ENCODE measurements at places on chromosomes 12 and 14. TPM values are rescaled to one million over a fixed set of nuclear protein-coding genes. Genes with fewer than 3 reads are reported as not detected.
A peak's percentile ranks its signal among the peaks of the same experiment; 100 is the strongest.

MMP14 gene
- total RNA-seq: 1.8 TPM

RHNO1 gene
- total RNA-seq: 56.9 TPM

KRT74 gene
- total RNA-seq: not detected

DNA sequence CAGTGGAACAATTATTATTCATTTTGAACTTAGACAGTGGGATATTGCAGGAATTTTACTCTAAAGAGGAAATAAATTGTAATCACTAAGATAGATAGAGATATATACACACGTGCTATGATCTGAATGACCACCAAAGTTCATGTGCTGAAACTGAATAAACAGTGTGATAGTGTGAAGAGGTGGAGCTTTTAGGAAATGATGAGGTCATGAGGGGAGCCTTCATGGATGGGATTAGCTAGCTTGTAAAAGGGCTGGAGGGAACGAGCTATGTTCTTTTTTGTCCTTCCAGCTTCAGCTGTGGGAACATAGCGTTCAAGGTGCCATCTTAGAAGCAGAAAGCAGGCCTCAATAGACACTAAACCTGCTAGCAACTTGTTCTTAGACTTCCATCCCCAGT is 191.5 kb upstream of the LRIG3 start:
- DNase-seq: no peak

DNA sequence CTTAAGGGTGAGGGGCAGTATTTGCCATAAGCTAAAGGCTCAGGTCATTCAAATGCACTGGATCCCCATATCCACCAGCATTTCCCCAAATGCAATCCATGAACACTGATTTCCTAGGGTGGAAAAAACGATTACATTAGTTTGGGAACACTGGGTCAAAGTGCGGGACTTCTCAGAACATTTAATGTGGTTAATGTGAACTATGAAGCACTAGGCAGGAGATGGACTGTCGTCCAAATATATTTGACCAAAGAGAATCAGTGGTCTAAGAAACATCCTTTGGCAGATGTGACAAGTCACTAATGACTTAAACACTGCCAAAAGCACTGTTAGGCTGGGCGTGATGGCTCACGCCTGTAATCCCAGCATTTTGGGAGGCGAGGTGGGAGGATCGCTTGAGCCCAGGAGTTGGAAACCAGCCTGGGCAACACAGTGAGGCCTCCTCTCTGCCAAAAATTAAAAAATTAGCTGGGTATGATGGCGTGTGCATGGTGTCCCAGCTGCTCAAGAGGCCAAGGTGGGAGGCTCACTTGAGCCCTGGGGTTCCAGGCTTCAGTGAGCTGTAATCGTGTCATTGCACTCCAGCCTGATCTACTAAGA is 205.4 kb downstream of the CALM1 start:
- DNase-seq: no peak

- DNase-seq: no peak
Observed at GRCh38 chr12:32697445-32697844, 18.3 kb downstream of the DNM1L start.

GRCh38 chr12:12474471-12474928 is 88.2 kb downstream of the DUSP16 start:
- peak; percentile 49 for DNase-seq

GRCh38 chr12:4817880-4818279 is 91.8 kb upstream of the KCNA1 start:
- DNase-seq: no peak

DNA sequence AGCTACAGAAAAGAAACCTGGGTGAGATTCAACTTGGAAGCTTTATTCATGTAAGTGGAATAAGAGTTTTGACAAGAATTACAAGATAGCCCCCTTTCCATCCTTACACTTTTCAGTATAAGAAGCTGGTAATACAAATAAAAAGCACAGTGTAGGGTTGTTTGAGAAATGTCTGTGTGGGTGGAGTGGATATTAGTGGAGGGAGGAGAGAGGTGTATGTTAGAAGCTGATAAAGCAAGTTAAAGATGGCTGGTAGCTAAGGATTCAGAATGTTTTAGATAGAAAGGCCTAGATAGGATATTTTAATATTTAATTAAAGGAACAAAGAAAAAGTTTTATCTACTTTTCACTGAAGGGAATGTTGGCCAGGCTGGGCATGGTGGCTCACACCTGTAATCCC is 12.5 kb downstream of the CFAP54 start:
- no peak for DNase-seq

- no peak for DNase-seq
Observed at GRCh38 chr14:79017561-79017960, 847.4 kb downstream of the NRXN3 start.

DNA sequence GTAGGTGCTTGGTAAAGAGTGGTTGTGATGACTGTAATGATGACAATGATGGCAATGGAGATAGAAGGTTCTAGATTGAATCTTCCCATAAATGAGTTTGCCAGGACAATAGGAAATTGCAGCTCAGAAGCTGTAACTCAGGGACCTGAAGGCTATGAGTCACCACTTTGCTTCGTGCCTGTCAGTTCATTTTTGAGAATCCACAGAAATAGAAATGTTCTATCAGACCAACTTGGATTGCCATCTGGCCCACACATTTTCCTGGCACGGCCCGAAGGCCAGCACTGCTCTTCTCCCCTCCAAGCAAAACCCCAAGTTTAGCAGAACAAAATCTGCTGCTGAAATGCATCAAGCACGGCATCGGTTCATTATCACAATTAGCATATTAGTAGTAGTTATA is 1127.0 kb downstream of the BCL11B start:
- no peak for DNase-seq

DNA sequence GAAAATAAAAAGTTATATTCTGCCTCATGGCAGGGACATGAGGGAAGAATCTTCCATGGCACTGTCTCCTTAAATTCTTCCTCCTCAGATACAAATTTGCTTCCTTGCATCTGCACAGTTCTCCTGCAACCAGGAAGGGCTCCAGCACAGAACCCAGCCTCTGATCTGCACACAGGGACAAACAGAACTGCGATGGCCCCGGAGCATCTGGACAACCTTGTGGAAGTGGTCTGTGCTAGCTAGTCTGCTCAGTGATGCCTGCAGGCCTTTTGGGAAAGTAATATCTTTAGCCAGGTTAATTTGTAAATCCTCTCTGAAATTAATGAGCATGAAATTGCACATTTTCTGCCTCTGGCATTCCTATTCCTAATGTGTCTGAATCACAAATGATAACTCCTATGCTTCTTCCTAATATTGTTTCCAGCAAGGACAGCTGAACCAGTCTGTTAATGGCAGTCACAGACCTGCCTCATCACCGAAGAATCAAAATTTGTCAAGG is 74.8 kb downstream of the GRIP1 start:
- DNase-seq: no peak

GRCh38 chr14:89164168-89165073 is 252.6 kb downstream of the FOXN3 start:
- no peak for DNase-seq

DNA sequence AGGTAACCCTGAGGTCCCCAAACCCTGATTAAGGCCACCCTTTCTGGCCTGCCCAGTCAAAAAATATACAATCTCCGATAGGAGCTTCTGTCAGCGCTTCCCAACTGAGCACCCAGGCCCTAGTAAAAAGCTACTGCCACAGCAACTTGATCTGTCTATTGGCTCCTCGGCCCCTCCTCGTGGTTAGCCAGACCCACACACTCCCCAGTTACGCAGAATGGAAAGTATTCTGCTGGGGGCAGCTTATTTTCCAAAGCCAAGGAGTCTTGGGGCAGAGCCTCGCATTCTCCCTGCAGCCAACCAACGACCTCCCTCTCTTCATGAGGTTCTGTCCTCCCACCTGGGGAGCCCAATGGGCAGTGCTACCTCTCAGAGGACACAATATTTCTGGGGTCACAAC is 32.1 kb downstream of the FMNL3 start:
- no peak for DNase-seq

- no peak for DNase-seq
Observed at GRCh38 chr12:62976110-62976662, 41.2 kb upstream of the PPM1H start.

DNA sequence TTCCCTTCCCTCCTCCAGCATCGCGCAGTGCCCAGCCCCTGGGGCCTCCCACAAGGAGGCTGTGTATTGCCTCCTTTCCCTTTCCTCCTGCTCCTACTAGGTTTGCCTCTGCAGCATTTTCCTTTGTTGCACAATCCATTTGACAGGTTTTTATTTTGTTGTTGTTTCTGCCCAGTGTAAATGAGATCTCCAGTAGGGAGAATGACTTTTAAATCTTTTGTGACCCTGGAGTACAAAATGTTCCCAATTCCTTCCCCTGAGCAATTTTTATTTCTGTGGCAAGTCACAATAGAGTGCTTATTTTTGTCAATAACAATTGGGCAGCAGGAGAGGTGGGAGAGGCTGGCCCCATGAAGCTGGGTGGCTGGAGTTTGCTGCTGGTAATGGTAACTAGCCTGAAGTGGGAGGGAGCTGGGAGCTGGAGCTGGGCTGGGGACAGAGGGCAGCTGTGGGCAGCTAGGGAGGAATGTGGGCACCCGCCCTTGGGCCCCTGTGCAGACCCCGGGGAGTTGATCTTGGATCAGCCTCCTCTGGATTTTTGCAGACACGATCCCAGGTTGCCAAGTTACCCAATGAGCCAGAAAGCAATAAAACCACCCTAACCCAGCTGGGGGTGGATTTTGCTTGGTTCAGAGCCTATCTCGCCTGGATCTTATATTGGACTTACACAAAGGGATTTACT is 160.1 kb downstream of the KTN1 start:
- no peak for DNase-seq

GRCh38 chr12:67428431-67428830 is 159.3 kb downstream of the CAND1 start:
- no peak for DNase-seq
